ENCODE measurements at places on chromosomes 4 and X.

GRCh38 chrX:40871385-40872082 lies 136.2 kb upstream of the MED14 start:
- DNase-seq = no peak

- no peak for DNase-seq
Measured at GRCh38 chr4:22412013-22412412, 103.9 kb downstream of the ADGRA3 start.

- DNase-seq = no peak
Measured at GRCh38 chr4:107243141-107243781, 207.1 kb upstream of the DKK2 start.

DNA sequence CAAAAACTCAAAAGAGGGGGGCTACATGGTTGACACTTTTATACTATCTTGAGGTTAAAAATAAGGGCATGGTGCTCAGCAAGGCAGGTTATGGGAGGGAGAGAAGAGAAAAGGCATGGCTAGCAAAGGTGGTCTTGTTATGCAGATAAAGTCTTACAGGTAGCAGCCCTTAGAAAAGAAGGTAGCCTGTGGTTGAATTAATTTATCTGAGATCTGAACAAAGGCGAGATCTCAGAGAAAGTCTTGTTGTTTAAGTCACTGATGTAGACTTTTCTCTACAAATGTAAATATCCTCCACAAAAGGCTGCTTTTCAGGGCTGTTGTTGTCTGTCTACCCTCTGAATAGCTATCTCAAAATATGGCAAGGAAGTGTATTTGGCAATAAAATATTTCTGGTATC lies 1250.4 kb downstream of the PCDH18 start:
- DNase-seq = no peak

DNA sequence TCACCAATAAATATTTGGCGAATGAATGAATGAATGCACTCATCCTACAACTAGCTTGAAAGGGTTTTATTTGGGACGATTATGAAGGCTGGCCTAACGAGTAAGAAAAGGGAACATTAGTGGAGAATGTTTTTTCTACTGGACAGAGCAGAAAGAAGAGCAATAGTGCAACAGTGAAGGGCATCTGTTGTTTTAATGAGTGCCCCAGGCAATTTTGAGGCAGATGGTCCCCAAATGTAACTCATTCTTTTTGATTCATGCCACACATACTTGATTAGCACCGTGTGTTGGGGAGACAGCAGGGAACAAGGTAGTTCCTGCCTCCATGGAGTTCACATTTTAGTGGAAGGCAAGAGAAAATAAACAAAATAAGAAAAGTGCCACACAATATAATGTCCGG lies 22.7 kb upstream of the INTS6L start:
- no peak for DNase-seq
